ENCODE measurements at places on chromosomes 13 and 19.

DNA sequence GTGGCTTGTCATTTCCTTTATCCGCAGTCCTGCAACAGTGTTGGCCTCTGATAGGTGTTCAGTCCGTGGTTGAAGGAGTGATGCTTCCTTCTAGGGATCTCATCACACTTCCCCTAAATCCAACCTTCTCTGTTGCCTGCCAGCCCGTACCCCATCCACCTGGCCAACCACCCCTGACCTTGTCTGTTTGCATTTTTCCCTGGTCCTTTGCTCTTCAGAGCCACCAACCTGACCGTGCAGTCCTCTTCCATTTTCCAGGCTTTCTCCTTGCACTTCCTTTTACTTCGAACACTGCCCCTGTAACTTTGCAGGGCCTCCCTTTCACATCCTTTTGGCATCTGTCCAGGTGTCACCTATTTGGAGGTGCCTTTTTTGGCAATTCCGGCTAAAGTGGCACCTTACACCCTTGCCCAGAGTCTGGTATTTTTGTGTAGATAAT is 696 bp downstream of the ZNF460 start:
- no peak for DNase-seq

- no peak for DNase-seq
Measured at GRCh38 chr13:44271915-44272341, 101.7 kb upstream of the SERP2 start.

DNA sequence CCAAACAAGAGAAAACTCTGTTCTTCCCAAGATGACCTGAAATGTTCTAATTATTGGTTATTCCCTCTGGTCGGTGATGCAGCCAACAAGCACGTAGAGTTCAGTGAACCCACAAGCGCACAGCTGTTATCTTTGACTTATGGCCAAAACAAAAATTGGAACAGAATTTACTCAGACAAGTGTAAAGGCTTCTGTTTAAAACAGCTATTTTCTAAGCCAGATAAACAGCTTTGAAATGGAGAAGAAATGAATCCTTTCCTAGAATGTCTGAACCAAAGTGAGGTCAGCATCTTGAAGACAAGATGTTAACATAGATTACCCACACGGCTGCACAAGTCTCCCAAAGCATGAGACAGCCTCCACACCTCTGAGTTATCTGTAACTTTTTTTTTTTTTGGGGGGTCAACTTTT is 669.2 kb downstream of the DIAPH3 start:
- DNase-seq, result no peak

DNA sequence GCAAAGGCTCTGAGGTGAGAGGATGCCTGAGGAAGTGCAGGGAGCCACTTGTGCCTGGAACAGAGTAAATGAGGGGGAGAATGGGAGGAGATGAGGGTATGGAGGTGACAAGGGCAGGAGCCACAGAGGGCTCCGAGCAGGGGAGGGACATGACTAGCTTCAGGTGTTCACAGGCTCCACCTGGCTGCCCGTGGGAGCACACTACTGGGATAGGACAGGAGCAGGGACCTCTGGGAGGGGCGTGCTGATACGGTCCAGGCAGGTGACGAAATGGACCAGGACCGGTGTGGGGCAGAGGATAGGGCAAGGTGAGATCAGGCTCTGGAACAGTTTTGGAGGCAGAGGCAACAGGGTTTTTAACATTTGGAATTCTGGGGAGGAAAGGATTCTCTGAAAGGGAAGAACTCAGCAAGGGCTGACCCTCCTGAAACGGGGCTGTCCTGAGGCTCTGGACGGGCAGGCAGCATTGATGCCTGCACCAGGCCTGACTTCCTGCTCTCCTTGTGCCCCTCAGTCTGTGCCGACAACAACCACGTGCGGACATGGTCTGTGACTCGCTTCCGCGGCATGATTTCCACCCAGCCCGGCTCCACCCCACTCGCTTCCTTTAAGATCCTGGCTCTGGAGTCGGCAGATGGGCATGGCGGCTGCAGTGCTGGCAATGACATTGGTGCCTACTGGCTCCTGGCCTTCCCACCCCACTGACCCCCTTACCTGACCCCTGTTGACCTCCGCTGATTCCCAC is 11.6 kb downstream of the SHKBP1 start:
- peak; percentile 71 for DNase-seq

- no peak for DNase-seq
Measured at GRCh38 chr19:48397263-48398101, 4.0 kb downstream of the GRIN2D start.

DNA sequence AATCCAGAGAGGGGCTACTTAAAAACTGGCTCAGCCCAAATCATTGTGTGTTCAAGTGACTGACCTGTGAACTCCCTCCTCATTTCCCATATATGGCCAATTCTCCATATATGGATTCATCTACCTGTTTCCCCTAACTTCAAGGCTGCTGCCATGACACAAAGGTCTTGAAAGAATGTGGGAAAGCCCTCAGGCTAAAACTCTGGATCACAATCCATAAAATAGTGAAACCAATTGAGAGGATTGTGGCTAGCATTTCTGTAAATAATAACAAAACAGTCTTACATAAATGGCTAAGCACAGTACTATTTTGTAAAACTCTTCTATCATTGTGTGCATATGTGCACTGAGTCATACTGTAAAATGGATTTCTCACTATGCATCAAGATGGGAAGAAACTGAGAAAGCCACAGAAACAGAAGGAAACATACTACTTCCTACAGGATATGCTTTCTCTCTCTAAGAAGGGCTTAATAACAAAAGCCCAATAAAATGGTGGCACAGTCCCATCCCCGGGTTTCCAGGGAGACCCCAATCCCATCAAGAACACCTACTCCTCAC is 80.5 kb downstream of the FOXO1 start:
- no peak for DNase-seq

- no peak for DNase-seq
Measured at GRCh38 chr19:39127812-39128515, 2.4 kb downstream of the PAK4 start.

GRCh38 chr13:29301027-29301426 is 294.5 kb downstream of the SLC7A1 start:
- no peak for DNase-seq

DNA sequence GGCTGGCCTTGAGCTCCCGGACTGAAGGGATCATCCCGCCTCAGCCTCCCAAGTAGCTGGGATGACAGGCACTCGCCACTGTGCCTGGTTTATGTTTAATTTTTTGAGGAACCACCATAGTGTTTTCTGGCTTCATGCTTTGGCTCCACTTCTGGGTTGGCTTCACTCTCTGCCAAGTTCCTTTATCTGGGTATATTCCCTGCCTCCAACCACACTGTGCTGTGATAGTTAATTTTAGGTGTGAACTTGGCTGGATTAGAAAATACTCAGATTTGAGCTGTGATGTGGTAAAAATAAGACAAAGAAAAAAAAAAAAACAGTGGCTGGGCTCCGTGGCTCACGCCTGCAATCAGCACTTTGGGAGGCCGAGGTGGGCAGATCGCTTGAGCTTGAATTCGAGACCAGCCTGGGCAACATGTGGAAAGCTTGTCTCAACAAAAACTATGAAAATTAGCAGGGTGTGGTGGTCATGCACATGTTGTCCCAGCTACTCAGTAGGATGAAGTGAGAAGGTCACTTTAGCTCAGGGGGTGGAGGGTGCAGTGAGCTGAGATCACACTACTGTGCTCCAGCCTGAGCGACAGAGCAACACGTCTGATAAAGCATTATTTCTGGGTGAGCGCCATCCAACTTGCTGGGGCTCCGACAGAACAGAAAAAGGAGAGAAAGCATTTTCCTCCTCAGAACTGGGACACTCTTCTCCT is 7.5 kb upstream of the ILF3 start:
- DNase-seq, result no peak

GRCh38 chr19:44050740-44051649 is 841 bp upstream of the ZNF223 start:
- DNase-seq, result no peak

GRCh38 chr19:16038196-16038695 is 38.0 kb upstream of the TPM4 start:
- DNase-seq, result no peak

DNA sequence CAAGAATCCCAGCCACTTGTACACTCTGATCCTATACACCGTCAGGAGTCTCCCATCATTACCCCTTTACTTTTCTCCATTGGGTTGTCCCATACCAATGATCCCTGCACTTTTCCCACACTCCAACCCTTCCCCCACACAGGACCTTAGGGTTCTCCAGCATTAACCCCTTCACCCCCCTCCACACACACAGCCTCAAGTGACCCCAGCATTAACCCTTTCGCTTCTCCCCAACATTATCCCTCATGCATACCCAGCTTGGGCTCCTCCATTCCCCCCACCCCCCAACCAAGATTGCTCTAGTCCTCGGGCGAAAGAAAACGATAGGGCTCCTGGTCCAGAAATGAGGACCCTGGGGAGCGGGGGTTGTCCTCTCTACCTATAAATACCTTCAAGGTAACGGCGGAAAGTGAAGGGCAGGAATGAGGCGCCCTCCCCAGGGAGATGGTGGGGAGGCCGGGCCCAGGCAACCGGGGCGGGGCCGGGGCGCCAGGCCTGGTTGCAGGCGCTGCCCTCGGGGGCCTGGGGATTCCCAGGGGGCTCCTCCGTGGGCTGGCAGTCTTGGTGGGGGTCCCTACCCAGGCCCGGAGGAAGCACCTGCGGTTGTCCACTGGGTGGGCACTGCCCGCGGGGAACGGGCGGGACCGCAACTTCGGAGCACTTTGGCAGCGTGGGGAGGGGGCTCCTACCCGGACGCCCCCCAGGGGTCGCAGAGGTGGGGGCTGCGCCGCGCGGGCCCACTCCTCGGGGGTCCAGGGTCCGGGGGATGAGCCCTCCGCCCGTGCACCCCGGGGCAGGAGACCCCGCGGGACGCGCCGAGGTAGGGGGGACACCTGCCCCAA is 757 bp downstream of the WIZ start:
- DNase-seq, result no peak

GRCh38 chr19:53809518-53810186 is 14.5 kb downstream of the NLRP12 start:
- DNase-seq, result peak; percentile 53

DNA sequence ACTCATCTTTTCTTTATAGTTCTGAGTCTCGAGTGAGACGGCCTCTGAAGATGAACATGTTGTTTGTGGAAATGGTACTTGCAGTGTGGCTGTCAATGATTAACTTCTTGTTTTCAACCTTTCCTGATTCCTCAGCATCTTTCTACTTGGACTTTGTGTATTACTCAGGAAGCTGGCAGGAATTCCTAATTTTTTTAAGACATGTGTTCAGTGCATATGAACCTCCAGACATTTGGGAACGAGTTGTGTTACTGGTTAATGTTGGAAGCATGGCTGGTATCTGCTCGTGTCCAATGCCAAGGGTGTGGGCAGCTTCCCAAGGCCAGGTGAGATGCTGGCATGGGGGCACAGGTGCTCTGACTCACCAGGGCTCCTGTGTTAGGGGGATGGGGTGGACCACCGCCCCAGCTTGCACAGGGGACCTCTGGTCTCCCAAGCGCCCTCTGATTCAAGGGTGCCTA is 61.1 kb upstream of the MCF2L start:
- DNase-seq, result no peak

DNA sequence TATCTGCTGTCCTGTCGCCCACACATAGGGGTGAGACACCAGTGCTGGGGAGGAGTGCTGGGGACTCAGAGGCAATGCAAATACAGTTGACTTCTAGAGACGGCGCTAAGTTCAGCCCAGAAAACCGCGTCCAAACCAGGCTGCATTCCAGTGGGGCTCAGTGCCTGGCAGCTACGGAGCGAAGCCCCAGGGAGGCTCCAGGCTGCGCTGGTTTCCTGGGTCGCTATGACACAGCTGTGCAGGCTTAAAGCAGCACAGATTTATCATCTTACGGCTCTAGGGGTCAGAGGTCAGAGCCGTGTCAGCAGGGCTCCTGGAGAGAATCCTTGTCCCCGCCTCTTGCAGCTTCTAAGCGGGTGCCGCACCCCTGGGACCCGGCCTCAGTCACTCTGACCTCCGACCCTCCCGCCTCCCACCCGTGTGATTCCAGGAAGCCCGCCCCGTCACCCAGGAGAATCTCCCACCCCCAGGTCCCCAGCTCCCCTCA is 61.6 kb downstream of the ANKRD10 start:
- DNase-seq, result peak; percentile 73

DNA sequence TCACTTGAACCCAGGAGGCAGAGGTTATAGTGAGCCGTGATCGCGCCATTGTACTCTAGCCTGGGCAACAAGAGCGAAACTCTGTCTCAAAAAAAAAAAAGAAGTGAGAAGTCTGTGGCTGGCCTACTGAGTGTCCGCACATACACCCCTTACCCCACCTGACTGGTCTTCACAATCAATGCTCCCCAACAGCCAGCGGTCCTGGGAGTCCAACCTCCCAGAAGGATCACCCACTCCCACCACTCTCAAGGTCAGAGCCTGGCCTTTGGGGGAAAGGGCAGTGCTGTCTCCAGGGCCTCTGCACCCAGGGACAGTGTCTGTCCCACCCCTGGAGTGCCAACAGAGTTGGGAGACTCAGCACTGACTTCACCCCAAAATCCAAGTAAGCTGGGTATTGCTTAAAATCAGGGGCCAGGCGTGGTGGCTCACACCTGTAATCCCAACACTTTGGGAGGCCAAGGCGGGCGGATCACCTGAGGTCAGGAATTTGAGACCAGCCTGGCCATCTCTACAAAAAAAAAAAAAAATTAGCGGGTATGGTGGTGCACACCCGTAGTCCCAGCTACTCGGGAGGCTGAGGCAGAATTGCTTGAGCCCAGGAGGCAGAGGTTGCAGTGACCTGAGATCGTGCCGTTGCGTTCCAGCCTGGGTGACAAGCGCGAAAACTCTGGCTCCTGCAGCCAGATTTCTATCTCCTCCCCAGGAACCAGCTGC is 2.3 kb upstream of the CD320 start:
- DNase-seq, result no peak

GRCh38 chr13:114318624-114319023 is 4.3 kb downstream of the CHAMP1 start:
- no peak for DNase-seq

DNA sequence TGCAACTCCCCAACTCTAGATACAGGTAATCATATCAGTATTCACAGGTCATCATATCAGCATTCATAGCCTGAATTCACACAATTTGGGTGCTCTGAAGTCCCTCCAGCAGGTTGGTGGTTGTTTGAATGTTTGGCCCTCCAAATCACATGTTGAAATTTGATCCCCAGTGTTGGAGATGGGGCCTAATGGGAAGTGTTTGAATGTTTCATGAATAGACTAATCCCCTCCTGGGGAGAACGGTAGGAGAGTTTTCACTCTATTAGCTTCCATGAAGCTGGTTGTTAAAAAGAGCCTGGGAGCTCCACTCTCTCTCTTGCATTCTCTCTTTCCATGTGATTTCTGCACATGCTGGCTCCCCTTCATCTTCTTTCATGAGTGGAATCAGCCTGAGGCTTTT is 288.6 kb upstream of the PCDH9 start:
- no peak for DNase-seq

- no peak for DNase-seq
Measured at GRCh38 chr13:52906122-52906903, 57.9 kb upstream of the PCDH8 start.

DNA sequence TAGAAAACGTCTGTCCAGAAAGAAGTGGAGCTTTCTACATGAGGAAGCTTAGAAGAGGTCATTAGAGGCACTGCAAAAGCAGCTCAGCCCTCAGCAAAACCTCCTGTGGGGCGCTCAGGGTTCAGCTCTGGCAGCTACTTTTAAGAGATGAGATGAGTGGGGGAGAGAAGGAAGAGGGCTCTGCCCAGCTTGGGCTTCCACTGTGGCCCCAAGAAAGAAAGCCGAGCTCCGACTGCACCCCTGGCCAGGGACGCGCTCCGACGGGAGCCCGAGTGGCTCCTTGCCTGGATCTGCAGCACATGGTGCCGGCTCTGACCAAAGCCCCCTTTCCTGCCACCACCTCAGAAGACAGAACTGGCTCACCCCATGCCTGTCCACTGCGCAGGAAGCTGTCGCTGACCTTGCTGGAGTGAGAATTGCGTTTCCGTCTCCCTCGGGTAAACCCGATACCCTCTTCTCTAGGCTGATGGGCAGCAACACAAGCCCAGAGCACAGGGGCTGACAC is 36.4 kb downstream of the NAXD start:
- no peak for DNase-seq

Measured in islet precursor cell (in vitro differentiated cells).